ENCODE measurements at places on chromosomes 16 and 17.

DNA sequence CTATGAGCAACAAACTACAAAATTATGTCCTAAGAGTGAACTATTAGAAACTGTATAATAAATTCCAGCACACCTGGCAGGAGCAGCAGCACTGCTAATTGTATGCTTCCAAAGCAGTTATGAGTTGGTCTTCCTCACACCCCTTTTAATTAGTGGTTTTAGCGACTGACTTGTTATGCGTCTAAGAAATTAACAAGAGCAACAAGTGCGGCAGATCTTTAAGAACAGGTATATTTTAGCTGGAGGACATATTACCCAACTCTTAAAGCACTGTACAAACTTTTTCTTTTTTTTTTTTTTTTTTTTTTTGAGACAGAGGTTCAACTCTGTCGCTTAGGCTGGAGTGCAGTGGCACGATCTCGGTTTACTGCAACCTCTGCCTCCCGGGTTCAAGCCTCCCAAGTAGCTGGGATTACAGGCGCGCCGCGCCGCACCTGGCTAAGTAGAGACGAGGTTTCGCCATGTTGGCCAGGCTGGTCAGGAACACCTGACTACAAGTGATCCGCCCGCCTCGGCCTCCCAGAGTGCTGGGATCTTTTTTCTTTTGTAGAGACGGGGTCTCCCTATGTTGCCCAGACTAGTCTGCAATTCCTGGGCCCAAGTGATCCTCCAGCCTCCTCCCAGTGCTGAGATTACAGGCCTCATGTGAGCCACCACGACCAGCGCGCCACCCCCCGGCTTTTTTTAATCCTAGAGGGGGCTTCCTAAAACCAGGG lies 1.6 kb upstream of the FBXL20 start:
- no peak for DNase-seq

GRCh38 chr17:44350733-44351226 lies 5.7 kb downstream of the GRN start:
- no peak for DNase-seq

- no peak for DNase-seq
Measured at GRCh38 chr16:79185711-79186110, 414.8 kb downstream of the MAF start.

DNA sequence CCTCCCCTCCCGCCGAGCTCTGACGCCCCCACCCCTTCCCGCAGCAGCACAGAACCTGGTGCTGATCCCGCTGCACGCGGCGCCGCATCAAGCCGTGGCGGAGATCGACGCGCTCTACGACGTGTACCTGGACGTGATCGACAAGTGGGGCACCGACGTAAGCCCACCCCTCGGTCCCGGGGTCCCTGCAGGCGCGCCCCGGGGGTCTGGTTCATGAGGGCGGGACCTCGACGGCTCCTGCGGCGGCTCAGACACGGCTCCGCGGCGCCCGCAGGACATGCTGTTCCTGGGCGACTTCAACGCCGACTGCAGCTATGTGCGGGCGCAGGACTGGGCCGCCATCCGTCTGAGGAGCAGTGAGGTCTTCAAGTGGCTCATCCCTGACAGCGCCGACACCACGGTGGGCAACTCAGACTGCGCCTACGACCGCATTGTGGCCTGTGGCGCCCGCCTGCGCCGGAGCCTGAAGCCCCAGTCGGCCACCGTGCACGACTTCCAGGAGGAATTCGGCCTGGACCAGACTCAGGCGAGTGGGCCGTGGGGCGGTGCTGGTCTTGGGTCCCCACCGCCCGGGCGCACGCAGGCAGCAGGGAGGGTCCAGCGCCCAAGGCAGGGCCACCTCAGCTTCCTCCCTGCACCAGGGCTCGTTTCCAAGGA lies 1.4 kb downstream of the DNASE1L2 start:
- DNase-seq, result no peak

GRCh38 chr17:74361230-74362068 lies at the start of gene BTBD17:
TSS of gene BTBD17 (minus strand) at chr17:74361868. CDS start at chr17:74361819, 49 bp downstream.
- DNase-seq, result no peak

GRCh38 chr17:17871913-17872312 lies 35.1 kb upstream of the SREBF1 start:
- no peak for DNase-seq

DNA sequence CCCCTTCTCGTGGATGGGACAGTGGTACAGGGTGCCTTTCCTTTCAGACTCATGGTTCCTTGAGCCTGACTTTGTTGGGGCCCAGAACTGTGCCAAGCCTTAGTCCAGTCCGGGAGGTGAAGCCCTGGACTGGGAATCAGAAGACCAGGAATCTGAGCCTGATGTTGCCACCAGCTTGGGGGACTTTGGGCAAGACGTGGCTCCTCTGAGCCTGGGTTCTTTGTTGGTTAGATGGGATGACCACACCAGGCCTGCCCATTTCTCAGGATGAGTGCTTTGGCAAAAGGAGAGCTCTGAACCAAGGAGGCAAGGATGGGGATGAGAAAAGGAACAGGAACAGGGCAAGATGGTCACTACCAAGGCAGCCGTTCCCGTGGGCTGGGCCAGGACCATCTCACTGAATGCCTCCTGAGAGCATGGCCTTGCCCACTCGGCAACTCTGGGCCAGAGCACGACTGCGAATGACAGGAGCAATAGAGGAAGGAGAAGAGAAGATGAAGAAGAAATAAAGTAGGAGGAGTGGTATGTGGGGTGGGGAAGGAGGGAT lies 32.5 kb downstream of the PITPNM3 start:
- DNase-seq, result no peak

- DNase-seq, result peak; percentile 97
Measured at GRCh38 chr16:75305364-75306098, 54.1 kb upstream of the BCAR1 start.

DNA sequence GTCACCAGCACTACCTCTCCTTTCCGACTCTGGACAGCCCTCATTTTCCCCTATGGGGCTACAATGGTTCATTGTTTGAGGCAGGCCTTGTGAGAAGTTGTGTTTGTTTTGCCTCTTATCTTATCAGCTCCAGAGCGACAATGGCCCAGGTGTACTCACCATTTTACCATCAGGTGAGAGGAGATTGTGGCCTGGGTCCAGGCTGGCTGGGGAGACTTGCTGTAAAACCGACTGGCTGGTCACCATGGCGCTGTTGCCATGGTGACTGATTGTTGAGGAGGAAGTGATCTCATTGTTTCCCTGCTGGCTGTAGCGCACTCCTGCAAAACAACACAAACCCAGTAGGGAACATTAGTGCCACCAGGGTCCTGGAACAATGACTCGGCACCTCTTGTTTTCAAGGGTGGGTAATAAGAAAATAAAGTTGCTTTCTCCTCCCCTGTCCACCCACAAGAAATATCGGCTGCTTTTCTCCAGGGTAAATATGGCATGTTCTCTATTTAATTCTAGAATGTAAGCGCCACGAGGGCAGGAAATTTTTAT lies 34.4 kb downstream of the HNF1B start:
- DNase-seq, result peak; percentile 78

DNA sequence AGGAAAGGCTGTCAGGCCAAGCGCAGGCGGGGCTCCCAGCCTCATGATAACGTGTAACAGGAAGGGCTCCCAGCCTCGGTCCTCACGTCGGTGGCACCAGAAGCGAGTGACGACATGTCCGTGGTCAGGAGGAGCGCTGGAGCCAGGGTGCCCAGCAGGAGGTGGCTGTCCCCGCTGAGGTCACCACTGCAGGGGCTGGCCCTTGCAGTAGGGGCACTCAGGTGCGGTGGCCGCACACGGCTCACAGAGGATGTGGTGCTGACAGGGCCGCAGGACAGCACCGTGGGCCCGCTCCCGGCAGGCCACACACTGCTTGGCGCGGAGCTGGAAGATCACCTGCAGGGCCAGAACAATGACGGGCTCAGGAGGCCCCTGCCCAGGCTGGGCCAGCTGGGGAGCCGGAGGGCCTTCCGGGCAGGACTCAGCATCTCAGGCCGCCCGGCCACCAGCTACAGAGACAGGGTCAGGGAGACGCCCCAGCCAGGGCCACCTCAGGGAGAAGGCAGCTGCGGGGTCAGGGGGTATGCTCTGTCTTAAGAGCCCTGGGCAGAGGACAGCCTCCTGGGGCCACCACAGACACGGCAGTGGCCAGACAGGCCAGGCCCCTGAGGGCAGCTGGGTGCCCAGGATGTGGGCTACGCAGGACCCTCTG lies 14.5 kb downstream of the GNPTG start:
- no peak for DNase-seq

- DNase-seq, result no peak
Measured at GRCh38 chr16:87032554-87032953, 284.6 kb downstream of the C16orf95 start.

- DNase-seq, result no peak
Measured at GRCh38 chr17:5226940-5227878, 7.5 kb downstream of the SCIMP start.

- DNase-seq, result no peak
Measured at GRCh38 chr16:23781176-23781575, 26.4 kb downstream of the CHP2 start.

DNA sequence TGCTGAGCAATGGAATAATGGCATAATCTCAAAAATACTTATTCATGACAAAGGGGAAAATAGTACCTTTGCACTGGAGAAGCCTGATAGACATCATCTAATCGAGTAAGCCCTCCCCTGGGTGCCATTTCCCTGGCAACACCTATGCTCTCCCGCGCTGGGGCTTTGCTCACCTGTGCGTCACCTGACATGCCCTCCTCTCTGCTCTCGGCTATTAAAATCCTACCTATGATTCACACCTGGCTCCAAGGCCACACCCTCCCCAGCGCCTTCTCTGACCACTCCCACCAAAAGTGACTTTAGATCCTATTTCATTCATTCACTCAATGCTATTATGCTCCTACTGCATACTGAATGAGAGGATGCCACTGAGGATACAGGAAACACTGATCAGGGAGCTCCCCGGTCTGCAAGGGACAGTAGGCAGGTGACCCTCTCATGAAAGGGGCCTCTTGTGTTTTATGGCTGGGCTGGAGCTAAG lies 83.9 kb downstream of the NT5M start:
- no peak for DNase-seq

- no peak for DNase-seq
Measured at GRCh38 chr16:73095885-73096421, 48.0 kb upstream of the ZFHX3 start.

DNA sequence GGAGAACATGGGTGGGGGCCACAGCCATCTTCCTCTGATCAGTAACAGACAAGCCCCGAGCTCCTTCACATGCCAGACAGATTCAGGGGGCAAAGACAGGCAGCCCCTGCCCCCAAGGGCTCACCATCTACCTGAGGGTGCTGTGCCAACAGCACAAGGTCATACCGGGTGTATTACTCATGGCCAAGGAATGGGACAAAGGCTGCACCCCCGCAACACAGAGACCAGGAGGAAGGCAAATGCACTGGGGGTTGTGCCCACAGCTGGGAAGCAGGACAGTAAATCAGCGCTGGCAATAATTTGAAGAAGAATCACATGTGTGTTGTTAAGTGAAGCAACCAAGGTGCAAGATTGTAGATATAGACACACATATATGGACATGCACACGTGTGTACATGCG lies 137.1 kb downstream of the C16orf95 start:
- DNase-seq, result no peak

- DNase-seq, result no peak
Measured at GRCh38 chr17:58184308-58184985, 8.1 kb upstream of the EPX start.

GRCh38 chr16:3152991-3153368 lies 18.2 kb downstream of the ZNF213 start:
- no peak for DNase-seq

GRCh38 chr17:17443173-17443572 lies 33.6 kb upstream of the MED9 start:
- DNase-seq, result no peak

- no peak for DNase-seq
Measured at GRCh38 chr16:76670125-76670857, 393.1 kb downstream of the CNTNAP4 start.

DNA sequence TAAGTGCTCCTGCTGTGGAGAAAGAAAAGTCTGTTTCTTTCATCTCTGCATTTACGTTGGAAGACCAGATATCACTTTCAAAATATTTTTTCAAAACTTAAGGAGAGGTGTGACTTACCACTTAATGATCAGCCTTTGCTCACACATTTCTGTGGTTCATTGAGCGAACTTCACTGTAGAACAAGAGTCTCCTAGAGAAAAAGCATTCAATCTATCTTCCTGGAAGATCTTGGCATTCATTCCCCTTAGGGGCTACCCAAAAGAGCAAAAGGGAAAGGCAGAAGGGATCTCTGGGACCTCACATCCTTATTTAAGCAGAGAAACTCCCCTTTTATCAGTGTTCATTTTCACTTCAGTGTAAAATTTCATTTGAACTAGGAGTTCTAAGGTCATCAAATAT lies 61.2 kb downstream of the HS3ST3A1 start:
- DNase-seq, result no peak

GRCh38 chr17:80998748-80999535 lies 7.3 kb downstream of the CHMP6 start:
- DNase-seq, result no peak

- no peak for DNase-seq
Measured at GRCh38 chr17:56149266-56150036, 3.8 kb upstream of the ANKFN1 start.

- DNase-seq, result no peak
Measured at GRCh38 chr17:3768769-3769168, 32.2 kb downstream of the ITGAE start.

- DNase-seq, result no peak
Measured at GRCh38 chr17:69361156-69361555, 34.2 kb upstream of the ABCA5 start.

DNA sequence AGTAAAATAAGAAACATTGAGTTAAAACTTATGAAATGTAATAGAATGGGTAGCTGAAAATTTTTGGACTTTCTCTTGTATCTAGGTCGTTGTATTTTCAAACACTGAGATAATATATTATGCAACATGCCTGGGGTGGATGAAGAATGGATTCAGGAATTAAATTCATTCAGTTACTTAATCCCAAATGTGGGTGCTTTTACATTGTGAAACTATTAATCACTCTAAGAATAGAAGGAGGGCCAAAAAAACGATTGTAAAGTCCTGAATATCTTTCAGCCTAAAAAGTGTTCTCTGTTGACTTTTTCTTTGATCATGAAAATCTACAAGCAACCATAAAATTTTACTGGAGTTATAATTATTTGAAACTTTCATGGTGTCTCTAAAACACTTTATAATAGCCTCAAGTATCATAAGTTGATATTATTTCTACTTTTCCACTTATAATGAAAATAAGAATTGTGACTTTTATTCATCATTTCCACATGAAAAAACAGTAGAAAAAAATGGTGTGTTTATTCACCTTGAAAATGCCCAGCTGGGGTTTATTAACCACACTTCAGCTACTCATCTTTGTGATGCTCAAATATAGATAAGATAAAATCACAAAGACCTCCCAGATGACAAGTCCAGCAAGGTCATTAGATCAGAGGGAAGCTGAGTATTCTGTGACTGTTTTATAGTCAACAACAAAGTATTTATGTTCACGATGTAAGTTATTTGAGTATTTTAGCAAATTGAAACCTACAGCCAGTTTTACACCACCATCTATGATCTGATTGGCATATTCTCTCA lies 619.9 kb upstream of the SOX9 start:
- DNase-seq, result no peak

DNA sequence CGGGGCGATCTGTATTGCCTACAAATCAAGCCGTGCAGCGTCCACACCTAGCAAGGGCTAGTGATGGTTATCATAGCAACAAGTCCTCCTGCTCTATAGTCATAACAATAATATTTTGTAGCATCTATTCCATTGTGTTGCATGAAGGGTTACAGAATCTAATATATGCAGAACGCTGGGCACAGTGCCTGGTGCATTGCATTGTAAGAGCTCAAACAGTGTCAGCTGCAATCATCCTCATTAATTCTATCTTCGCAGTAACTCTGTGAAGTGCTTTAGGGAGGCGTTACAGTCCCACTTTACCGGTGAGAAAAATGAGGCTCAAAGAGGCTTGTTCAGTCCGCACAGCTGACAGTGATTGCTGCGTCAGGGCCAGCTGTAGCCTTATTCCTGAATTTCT lies 149.4 kb downstream of the RBFOX1 start:
- DNase-seq, result no peak

GRCh38 chr17:64443086-64443760 lies 5.7 kb upstream of the MILR1 start:
- DNase-seq, result no peak
